Vagina (tissue), 2 donors: ENCODE measurements at places on chromosomes 2 and 18. TPM values are rescaled to one million over a fixed set of nuclear protein-coding genes. Genes with fewer than 3 reads are reported as not detected.

- no peaks in the 10 kb centered on the region for H3K36me3 ChIP-seq
- no peak for DNase-seq
- peaks cover 10% of the 10 kb centered on the region for H3K4me1 ChIP-seq
- H3K27ac ChIP-seq = peak overlapping the region; percentile 34
- no peak overlapping the region for H3K4me3 ChIP-seq
Observed at GRCh38 chr18:9974279-9974915, 60.6 kb downstream of the VAPA start.

- no peaks in the 10 kb centered on the region for H3K27me3 ChIP-seq
- no peak overlapping the region for H3K4me3 ChIP-seq
- no peaks in the 10 kb centered on the region for H3K36me3 ChIP-seq
- no peaks in the 10 kb centered on the region for H3K4me1 ChIP-seq
- DNase-seq = no peak
- H3K27ac ChIP-seq = no peak overlapping the region
Observed at GRCh38 chr2:134738141-134738870, 19.5 kb upstream of the TMEM163 start.

DNA sequence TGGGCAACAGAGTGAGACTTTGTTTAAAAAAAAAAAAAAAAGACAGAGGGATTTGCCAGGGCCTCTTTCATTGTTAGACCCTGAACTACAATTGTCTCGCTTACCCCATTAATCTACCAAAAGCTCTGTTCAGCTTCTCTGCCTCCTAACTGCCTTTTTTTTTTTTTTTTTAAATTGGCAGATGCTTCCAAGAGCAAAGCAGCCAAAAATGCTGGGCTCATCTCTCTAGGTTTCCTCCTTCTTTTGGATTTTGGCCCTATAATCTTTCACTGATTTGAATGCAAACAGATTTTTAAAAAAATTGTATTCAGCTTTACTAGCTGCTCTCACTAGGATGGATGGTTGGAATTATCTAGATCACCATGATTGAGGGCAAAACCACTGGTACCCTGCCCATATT is 33.2 kb upstream of the RAPGEF4 start:
- no peak overlapping the region for H3K27ac ChIP-seq
- H3K27me3 ChIP-seq = no peaks in the 10 kb centered on the region
- no peaks in the 10 kb centered on the region for H3K36me3 ChIP-seq
- no peak overlapping the region for H3K4me3 ChIP-seq
- no peak for DNase-seq

GRCh38 chr18:63999871-64000270 is 30.0 kb downstream of the SERPINB8 start:
- H3K4me1 ChIP-seq = no peaks in the 10 kb centered on the region
- no peak overlapping the region for H3K27ac ChIP-seq
- no peak overlapping the region for H3K4me3 ChIP-seq
- H3K27me3 ChIP-seq = no peaks in the 10 kb centered on the region
- no peak for DNase-seq

- no peak overlapping the region for H3K4me3 ChIP-seq
- no peak for DNase-seq
- H3K27ac ChIP-seq = no peak overlapping the region
Observed at GRCh38 chr2:200350850-200351285, 44.4 kb downstream of the SPATS2L start.

DNA sequence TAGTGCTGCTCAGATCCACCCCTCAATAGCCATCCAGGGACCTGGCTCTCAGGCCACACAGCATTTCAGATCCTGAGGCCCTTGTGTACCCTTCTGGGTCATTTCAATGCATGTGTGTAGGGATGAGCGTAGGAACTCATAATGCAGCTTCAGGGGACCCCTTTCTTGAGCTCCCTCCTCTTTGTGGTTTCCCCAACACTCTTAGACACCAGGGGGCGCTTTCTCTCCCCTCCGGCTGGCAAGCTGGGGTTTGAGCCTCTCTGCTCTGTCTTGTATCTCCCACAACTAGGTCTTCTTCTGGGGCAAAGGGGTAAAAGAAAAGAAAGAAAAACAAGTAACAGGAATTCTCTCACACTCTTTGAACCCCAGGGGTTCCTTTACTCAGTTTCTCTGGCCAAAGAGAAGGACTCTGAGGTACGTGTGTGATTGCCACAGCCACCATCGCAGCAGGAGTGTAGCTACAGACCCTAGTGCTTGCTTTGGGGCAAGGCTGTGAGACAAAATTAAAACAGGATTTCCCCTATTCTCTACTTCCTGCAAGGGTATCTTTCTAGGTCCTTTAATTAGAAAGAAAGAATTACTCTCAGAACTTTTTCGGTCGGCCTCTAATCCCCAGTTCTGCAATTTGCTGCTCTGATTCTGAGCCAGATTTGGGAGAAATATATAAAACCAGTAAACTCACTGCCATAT is 38.0 kb downstream of the CABYR start:
- no peak overlapping the region for H3K4me3 ChIP-seq
- no peaks in the 10 kb centered on the region for H3K4me1 ChIP-seq
- DNase-seq = no peak
- no peak overlapping the region for H3K27ac ChIP-seq

DNA sequence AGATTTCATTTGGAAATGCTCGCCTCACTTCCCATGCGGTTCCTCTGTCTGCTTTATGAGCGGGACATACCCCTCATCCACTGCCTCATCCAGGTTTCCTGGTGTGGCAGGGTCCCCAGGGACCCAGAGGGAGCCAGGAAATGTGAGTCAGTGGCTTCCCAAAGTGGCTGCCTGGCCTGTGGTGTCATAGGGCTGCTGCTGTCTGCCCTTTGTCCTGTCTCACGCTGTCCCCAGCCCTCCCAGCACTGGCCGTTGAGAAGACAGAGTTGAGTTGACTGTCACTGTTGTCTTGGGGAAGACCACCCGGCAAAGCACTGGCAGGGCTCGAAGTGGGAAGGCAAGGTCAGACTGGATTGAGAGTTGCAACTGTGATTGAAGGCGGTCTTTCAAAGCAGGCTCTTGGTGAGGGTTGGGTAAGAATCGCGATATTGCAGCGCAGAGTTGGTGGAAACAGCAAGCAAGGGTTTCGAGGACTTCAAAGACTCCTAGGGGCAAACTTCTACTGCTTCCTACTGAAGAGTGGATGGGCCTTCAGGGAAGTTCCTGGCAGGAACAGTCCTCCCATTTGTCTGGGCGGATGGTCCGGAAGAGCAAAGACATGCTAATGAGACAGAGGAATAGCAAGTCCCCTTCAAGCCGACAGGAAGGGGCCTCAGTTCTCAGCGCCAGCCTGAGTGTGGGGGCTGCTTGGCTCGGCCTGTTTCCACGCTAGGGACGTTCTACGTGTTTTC is 33.9 kb downstream of the RAB31 start:
- no peaks in the 10 kb centered on the region for H3K27me3 ChIP-seq
- H3K4me1 ChIP-seq = peaks cover 49% of the 10 kb centered on the region

- no peaks in the 10 kb centered on the region for H3K36me3 ChIP-seq
- H3K4me1 ChIP-seq = no peaks in the 10 kb centered on the region
- H3K4me3 ChIP-seq = no peak overlapping the region
- H3K27me3 ChIP-seq = no peaks in the 10 kb centered on the region
Observed at GRCh38 chr2:221833966-221834365, 261.9 kb upstream of the EPHA4 start.

The CASP8 gene
- 29.2 TPM for total RNA-seq

The RFX8 gene
- 1.2 TPM for total RNA-seq

The ALPI gene
- not detected for total RNA-seq

The GPR39 gene
- not detected for total RNA-seq
